Non-pigmented ciliary epithelial cell (primary cell): ENCODE measurements at places on chromosomes 1 and 21.

- DNase-seq, result no peak
Measured at GRCh38 chr1:205443585-205444299, 12.1 kb downstream of the BLACAT1 start.

DNA sequence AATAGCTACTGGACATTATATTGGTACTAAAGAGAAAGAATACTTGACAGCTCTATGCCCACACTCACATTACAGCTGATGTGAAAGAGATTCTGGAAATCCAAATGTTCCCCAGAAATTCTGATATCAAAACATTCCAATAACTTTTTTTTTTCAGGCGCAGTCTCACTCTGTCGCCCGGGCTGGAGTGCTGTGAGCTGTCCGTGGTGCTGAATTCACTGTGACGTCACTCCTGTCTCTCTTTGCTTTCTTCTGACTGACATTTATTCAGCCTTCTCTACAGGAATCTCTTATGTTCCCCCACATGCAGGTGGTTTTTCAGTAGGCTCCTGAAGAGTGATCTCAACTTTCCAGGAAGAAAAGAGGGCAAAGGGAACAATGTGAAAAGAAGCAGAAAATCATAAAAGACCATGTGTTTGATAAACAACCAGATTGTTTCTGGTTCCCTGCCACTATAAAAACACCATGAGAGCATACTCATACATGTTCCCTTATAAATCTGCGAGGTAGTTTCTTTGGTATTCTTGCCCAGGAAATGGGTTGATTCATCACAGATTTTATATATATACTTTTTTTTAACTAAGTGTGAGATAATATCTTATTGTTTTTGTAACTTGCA is 6.2 kb downstream of the S100A7A start:
- peak; percentile 18 for DNase-seq

GRCh38 chr1:115338457-115338820 is 390 bp upstream of the NGF start:
- DNase-seq, result no peak

- DNase-seq, result no peak
Measured at GRCh38 chr1:85065550-85065949, 17.2 kb upstream of the MCOLN3 start.

DNA sequence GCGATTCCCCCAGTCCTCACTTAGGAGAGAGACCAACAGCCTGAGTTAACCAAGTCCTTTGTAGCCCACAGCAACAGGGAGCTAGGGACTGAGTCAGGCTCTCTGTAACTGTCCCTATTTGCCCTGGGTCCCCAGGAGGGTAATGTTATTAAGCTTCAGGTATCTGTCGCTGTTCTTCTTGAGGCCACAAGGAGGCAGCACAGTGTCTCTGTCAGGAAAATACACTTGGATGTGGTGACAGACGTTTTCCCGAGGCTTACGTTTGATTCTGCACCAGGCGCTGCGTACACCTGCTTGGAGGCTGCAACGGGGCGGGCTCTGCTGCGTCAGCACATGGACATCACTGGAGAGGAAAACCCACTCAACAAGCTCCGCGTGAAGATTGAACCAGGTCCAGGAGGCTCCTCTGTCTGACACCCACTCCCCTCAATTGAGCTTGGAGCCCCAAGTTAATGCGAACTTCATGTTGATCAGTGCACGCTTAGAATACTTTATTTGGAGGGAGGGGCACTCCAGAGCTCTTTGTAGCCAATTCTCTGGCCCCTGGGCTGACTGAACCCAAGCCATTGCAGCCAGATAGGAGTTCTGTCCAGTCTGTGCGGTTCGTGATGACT is 10.7 kb upstream of the ELF3 start:
- DNase-seq, result no peak

- DNase-seq, result no peak
Measured at GRCh38 chr1:171422511-171422910, 62.8 kb upstream of the PRRC2C start.

GRCh38 chr1:110412576-110412975 is 5.1 kb upstream of the LAMTOR5 start:
- peak; percentile 30 for DNase-seq
